ENCODE measurements at places on chromosomes 1 and 21.

GRCh38 chr1:243557866-243558265 lies 292.2 kb downstream of the AKT3 start:
- DNase-seq, result no peak

DNA sequence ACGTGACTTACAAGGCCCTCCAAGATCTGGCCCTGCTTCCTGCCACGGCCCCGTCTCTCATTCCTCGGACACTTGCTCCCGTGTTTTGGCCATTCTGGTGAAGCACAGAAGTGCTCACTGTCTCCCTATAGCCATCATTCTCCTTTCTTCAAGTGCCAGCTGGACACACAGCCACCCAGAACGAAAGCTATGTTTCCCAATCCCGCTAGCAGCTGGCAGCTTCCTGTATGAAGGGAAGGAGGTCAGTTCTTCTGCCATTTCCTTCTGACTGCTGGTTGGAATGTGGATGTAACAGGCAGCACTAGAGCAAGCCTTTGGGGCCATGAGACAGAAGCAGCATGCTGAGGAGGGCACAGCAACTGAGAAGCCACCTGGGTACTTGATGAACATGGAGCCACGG lies 82.8 kb downstream of the TGFBR3 start:
- no peak for DNase-seq

DNA sequence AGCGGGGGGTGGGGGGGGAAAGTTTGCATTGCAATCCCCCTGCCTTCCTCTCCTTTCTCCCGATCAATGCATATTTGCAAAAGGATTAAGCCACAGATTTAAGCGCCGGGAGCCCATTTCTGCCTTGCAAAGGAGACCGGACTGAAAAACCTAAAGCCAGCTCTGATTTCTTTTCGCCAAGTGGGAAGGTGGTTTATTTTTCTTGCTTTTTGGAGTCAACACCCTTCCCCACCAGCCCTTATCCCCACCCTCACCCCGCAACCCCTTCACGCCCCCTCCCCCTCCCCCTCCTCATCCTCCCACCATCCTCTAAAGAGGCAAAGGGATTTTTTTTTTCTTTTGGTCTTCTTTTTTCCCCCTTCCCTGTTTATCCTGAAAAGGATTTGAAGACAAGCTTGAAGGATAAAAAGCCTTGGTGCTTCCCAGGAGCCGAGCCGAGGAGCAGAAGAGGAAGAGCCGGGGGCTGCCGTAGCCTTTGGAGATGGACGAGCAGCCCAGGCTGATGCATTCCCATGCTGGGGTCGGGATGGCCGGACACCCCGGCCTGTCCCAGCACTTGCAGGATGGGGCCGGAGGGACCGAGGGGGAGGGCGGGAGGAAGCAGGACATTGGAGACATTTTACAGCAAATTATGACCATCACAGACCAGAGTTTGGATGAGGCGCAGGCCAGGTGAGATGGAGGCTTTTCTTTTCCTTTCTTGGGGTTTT lies 513 bp downstream of the PBX1 start:
- DNase-seq, result no peak

DNA sequence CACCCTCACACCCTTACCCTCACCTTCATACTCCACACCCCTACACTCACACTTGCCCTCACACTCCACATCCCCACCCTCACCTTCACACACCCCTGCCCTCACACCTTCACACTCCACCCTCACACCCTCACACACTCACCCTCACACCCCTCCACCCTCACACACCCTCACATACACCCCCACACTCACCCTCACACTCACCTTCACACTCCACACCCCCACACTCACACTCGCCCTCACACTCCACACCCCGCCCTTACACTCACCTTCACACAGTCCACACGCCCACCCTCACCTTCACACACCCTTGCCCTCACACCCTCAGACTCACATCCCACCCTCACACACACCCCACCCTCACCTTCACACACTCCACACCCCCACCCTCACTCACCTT lies 43.6 kb upstream of the EDN2 start:
- no peak for DNase-seq

DNA sequence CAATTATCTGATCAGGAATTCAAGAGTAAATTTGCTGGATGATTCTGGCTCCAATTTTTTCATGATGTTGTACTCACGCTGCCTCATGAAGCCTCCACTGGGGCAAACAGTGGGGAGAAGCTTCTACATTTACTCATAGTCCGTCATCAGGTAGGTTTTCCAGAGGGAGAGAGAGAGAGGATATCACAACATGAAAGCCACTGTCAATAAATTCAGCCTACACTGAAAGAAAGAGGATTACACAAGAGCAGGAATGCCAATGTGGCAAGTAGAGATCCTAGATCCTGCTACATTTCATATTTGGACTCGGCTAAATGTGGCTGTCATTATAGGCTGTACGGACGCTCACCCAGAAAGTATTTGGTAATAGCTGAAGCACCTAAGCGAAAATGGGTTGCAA lies 819.9 kb downstream of the BRINP3 start:
- DNase-seq, result no peak

DNA sequence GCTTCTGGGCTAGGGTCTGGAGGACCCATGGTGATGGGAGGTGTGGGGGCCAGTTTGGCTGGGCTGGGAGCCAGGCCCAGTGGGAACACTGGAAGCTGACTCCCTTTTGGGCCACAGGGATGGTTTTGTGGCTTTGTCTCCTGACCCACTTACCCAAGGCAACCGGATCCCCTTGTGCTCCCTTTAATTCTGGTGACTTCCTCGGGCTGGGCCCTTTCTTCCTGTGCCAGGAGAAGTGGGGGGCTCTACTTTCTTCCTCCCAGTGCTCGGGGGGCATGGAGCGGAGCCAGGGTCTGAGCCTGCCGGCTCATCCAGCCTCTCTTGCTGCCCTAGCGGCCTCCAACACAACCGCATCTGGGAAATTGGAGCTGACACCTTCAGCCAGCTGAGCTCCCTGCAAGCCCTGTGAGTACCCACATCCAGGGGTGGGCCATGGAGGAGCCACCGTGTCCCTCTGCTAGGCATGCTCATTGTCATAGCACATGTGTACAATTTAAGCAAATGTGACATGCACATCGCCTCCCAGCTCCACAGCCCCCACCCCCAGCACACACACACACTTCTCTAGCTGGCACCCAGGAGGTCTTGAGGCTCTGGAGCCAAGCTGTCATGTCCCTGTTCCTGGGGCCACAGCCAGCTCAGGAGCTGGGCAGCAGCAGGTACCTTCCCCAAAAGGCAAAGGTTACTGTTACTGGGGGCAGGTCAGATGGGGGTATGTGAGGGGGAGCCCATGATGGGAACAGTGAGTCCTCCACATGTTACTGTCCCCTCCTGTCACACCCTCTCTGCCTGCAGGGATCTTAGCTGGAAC lies 35.0 kb downstream of the UBE2T start:
- no peak for DNase-seq

- no peak for DNase-seq
Observed at GRCh38 chr1:27521861-27522431, 32.0 kb upstream of the WASF2 start.

GRCh38 chr1:111424281-111424680 lies 3.3 kb downstream of the OVGP1 start:
- DNase-seq, result no peak

GRCh38 chr1:237799762-237800474 lies 90.8 kb downstream of the ZP4 start:
- DNase-seq, result peak; percentile 3

DNA sequence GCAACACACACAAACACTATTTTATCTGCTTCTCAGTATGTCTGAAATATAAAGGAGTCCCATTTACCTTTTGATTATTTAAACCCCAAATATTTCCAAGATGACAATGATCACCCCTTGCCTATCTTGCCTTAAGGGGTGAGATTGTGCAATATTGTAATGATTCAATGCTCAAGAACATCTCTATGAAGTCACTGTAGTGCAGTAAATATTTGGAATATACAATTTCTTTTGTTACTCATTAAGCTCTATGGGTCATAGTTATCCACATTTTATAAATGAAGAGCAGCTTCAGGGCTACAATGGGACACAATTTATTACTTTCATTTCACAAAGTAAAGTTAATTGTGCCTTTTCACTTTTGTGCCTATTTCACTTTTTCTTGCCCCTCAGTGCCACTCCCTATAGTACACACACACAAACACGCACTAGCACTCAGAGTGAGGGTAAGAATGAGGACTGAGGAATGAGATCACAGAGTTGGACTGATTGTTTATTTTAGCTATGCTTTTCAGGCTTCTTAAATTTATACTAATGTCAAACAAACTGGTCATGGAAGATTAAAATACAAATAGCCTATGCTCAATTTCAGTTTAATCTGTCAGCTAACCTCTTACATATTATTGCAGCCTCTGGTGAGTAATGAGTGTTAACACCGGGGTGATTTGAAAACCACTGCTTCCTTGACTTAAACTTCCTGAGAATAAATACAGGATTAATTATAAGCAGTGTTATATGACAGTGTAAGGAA lies 521.0 kb upstream of the B3GALT2 start:
- DNase-seq, result no peak

- no peak for DNase-seq
Observed at GRCh38 chr1:39127513-39127912, 77.0 kb upstream of the MACF1 start.

- no peak for DNase-seq
Observed at GRCh38 chr1:218743861-218744505, 398.8 kb downstream of the TGFB2 start.

GRCh38 chr1:36465731-36466369 lies 1.7 kb upstream of the MRPS15 start:
- no peak for DNase-seq

All from activated effector memory CD4-positive, alpha-beta T cell treated with Interleukin-2 at 50 U/mL for 16 hours (primary cell).